ENCODE measurements at places on chromosomes 12 and 14.
A peak's percentile ranks its signal among the peaks of the same experiment; 100 is the strongest.

GRCh38 chr12:13023811-13024530 is 20.2 kb upstream of the FAM234B start:
- peak; percentile 38 for DNase-seq

GRCh38 chr12:101172316-101172715 is 37.7 kb downstream of the SLC5A8 start:
- DNase-seq, result no peak

DNA sequence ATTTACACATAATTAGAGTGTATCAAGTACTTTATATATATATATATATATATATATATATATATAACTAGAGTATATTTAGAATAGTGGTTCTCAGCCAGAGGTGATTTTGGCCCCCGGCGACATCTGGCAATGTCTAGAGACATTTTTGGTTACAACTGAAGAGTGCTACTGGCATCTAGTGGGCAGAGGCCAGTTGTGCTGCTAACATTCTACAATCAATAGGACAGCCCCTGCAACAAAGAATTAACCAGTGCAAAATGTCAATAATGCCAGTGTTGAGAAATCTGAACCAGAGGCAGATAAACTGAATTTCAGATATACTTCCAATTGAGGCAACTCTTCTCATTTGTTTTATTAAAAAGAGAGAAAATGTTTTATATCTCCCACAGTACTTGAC is 8.9 kb downstream of the GTF2A1 start:
- no peak for DNase-seq

DNA sequence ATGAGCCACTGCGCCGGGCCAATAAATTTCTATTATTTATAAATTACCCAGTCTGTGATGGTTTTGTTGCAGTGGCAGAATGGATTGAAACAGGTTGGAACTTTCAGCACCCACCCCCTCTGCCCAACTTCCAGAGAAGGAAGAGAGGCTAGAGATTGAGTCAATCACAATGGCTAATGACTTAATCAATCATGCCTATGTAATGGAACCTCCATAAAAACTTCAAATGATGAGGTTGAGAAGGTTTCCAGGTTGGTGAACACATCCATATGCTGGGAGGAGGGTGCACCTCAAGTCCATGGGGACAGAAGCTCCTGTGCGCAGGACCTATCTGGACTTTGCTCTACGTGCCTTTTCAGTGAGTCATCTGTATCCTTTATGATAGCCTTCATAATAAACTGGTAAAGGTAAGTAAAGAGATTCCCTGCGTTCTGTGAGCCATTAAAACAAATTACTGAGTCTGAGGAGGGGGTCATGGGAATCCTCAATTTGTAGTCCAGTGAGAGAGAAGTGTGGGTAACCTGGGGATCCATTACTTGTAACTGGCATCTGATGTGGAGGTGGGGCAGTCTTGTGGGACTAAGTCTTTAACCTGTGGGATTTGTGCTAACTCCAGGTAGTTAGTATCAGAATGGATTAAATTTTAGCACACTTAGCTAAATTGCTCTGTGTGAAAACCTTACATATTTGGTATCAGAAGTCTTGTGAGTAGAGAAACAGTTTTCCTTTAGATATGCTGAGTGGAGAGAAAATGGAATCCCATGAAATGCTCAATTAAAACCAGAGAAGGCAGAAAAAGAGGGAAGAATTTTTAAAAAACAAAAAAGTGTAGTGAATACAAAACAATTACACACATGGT is 11.7 kb upstream of the NGDN start:
- no peak for DNase-seq

DNA sequence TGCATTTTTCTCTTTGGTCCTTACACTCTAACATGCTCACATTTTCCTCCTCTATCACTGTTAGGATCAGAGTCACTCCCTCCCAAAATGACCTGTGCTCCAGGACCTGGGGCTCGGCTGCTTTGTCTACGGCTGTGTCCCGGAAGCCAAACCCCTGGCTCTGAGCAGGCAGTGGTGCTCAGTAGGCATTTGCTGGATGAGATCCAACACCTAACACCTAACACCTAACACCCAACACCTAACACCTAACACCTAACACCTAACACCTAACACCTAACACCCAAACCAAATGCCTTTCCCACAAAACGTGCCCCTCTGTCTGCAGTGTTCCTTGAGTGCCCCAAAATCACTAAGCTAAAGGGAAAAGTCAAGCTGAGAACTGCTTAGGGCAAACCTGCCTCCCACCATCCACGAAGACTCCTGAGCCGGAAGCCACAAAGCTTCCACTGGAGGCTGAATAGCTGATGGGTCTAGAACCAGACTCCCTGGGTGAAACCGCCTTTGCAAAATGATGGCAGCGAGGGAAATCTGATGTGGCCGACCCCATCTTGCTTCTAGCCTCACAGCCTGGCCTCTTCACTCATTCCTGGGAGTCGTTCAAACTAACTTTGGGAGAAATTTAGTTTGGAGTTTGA is 29.2 kb downstream of the HSP90AA1 start:
- no peak for DNase-seq

- no peak for DNase-seq
These were observed 57.3 kb downstream of the NTN4 start for GRCh38 chr12:95733141-95733825.

DNA sequence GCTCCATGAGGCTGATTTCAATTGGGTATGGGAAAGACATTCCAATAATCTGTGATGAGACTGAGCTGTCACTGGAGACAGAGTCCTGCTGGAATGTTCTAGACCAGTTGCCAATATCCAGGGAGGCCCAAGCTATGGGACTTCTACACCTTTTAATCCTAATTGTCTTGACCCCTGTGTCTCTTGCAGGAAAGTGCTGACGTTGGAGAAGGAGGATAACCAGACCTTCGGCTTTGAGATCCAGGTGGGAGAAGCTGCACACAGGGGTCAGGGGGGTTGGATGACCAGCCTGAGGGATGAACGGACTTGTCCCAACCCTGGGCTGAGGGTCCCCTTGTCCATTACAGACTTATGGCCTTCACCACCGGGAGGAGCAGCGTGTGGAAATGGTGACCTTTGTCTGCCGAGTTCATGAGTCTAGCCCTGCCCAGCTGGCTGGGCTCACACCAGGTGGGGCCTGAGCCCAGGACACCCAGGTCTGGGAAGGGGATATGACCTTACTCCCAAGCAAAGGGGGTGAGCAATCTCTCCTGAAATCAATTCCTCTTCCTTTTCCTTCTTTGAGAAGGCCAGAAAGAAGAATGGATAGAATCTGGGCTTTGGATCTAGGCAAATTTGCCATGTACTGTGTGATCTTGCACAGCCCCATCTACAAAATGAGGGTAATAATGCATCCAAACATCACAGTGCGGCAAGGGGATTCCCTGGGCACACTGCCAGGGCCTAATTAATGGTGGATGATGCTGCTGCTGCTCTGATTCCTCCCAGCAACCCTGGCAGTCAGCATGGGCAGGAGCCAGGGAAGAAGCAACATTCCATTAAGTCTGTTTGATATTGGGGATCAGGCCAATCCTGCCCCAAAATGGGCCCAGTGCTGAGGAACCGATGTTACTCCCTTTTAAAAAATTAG is 4.2 kb downstream of the TAMALIN start:
- no peak for DNase-seq

All from cerebellum (tissue), 4 donors.